ENCODE measurements at places on chromosomes 5 and 9. TPM values are rescaled to one million over a fixed set of nuclear protein-coding genes. Genes with fewer than 3 reads are reported as not detected.

GRCh38 chr5:100903039-100903887, at the start of gene ST8SIA4:
Gene ST8SIA4, minus strand, starts transcription at chr5:100903282. Its CDS starts 327 bp downstream, at chr5:100902955.
- DNase-seq = peak; percentile 82

- no peak for DNase-seq
Observed at GRCh38 chr9:83754383-83754977, 46.7 kb upstream of the UBQLN1 start.

DNA sequence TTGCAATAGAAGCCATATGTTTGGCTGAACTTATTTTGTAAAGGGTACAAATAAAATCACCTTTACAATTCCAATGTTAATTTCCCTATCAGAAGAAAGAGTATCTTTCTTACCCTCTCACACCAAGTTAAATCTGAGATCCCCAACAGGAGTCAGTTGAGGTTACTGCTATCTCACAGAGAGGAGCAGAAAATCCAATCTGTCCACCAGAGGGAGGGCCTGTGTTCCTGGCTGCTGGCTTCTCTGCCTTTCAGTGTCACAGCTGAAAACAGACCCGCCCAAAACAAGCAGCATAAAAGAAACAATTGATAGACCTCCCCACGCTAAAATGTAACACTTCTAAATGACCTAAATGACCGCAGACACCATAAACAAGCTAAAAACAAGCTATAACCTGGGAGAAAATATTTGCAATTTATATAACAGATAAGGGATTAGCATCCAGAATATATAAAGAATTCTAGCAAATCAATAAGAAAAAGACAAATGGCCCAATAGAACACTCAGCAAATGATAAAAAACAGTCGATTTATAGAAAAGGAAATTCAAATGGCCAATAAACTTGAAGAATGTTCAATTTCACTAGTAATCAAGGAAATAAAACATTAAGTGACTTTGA, 24.5 kb upstream of the MVB12B start:
- DNase-seq = peak; percentile 55

LHX3 gene
- total RNA-seq = not detected

- no peak for DNase-seq
Observed at GRCh38 chr5:160835818-160836528, 16.0 kb downstream of the ATP10B start.

ANKRA2 gene
- 33.1 TPM for total RNA-seq

GRCh38 chr9:3385871-3386270, 139.9 kb downstream of the RFX3 start:
- DNase-seq = no peak

DNA sequence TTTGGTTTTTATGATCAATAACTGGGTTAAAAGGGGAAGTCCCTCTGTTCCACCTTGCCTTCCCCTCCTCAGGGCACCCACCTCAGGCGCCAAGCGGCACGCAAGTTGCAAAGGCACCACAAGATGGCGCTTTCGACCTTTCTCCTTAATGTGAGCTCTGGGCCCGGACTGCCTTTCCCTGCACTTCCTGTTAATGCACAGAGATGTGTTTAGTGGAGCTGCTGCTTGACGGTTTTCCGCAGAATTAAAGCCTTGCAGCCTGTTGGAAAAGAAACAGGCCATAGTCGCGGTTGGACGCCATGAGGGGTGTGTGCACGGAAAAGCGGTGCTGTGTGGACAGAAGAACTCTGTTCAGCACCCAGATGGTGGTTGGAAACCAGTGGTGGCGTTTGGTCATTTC, 17.9 kb downstream of the CXCL14 start:
- DNase-seq = peak; percentile 79

GRCh38 chr5:89081360-89081759, 198.4 kb upstream of the MEF2C start:
- DNase-seq = no peak

GARNL3 gene
- total RNA-seq = 17.1 TPM

TRPM3 gene
- total RNA-seq = 9.2 TPM

DNA sequence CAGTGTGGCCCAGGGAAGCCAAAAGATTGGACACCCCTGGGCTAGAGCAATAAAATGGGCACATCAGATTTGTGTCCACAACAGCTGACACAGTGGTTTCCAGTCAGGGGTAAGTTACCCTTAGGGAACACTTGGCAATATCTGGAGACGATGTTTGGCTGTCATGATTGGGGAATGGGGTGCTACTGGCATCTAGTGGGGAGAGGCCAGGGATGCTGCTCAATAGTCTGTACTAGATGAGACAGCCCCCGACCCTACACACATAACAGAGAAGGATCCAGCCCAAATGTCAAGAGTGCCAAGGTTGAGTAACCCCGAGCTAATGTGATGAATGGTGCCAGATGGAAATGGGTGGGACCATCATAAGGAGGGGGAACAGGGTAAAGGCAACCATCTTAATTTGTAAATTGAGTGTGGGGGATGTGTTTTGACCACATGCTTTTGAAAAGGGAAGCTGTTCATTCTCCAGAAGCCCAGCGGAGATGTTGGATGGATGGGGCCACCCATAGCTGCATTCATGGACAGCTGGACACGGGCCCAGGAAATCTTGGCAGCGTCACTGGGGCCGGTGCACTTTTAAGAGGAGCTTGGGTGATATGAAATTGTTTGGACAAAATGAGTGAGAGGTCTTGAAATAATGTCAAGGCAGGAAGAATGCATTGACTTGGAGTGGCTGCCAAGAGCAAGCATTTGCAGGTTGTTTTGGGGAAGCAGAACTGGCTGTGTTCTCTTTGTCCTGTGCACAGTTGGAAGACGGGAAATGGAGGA, 33.4 kb downstream of the SYK start:
- DNase-seq = no peak

PCDHGB6 gene
- 11.6 TPM for total RNA-seq

GRCh38 chr9:137902646-137903045, 25.1 kb downstream of the CACNA1B start:
- no peak for DNase-seq

LMX1B gene
- 0.17 TPM for total RNA-seq

CKMT2 gene
- 61.7 TPM for total RNA-seq

P4HA2 gene
- total RNA-seq = 47.5 TPM

CDKN2A gene
- total RNA-seq = 1.9 TPM

PLAC8L1 gene
- not detected for total RNA-seq

TTLL11 gene
- total RNA-seq = 10.9 TPM

GRCh38 chr5:167752936-167753335, 538.5 kb upstream of the WWC1 start:
- no peak for DNase-seq

DNA sequence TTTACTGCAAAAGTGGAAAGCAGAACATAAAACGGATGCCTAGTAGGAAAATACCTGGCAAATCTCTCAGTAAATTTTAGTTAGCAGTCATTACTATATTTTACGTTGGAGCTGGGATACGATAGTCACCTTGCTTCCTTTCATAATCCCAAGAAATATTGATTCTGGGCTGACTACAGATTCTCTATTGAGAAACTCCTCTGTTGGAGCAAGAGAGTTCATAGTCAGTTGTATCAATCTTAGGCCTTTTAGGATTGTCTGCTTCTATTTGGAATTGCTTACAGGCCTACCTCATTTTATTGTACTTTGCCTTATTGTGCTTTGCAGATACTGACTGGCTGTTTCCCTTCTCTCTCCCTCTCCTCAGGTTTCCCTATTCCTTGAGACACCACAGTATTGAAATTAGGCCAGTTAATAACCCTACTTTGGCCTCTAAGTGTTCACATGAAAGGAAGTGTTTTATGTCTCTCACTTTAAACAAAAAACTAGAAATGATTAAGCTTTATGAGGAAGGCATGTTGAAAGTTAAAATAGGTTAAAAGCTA, 233.7 kb upstream of the TARS1 start:
- DNase-seq = no peak

SLC2A8 gene
- total RNA-seq = 25.0 TPM

GRCh38 chr9:4955836-4956235, 29.2 kb upstream of the JAK2 start:
- DNase-seq = no peak

PCDHB6 gene
- 0.60 TPM for total RNA-seq

DNA sequence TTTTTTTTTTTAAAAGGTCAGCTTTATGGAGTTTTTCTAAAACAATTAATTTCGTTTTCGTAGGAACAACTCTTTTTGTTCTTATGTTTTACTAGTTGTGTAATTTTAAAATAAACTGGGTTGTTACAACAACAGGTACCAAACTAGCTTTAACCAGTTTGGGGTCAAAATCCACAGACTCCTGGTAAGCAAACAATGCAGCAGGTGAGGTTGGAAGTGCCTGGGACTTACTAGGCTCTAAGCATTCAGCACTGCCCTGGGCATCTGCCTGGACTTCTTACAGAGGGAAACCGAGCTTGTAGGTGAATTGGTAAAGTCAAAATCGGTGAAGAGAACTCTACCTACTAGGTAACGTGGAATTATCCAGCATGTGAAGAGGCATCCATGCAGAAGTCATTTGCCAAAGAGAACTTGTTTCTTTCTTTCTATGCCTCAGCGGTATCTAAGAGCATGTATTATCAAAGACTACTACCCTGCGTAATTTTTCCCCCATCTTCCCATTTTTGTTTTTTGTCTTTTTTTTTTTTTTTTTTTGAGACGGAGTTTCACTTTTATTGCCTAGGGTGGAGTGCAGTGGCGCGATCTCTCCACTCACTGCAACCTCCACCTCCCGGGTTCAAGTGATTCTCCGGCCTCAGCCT, 145.4 kb downstream of the KCTD16 start:
- DNase-seq = peak; percentile 49

- DNase-seq = no peak
Observed at GRCh38 chr5:158305861-158306260, 446.9 kb upstream of the CLINT1 start.

PCA3 gene
- not detected for total RNA-seq

DNA sequence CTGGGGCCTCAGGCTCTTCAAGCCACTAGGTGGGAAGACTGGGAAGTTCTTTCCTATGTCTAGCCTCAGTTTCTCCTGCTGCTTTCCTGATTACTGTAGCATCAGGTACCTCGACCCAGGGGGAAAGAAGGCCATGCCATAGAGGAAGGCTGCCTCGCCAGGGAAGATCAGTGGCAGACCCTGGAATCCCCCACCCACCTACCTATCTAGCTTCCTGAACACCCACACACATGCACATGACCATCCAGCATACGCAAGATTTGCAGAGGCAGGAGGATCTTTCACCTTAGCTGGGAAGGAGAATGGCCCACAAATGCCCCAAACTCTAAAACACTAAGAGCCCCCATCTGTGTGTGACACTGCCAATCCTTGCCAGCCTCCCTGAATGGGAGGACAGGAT, 8.0 kb downstream of the NR5A1 start:
- DNase-seq = no peak

QRFP gene
- not detected for total RNA-seq

DNA sequence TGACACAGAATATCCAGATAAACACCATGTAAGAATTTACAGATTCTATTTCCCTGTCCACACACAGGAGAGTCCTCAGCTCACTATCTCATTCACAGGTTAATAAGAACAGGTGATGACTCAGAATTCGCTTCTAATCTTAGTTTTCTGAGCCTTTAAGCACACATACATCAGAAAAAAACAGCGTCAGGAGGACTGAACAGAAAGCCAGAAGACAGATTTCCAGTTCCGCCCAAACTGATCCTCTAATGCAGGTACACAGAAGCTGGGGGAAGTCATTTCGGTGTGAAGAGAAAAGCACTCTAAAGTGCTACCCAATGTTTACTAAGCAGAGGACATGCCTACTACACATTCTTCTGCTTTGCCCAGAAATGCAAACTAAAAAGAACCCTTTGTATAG, 1.6 kb downstream of the CEMIP2 start:
- DNase-seq = no peak

SLIT3 gene
- 40.2 TPM for total RNA-seq

ANKRD31 gene
- total RNA-seq = 0.17 TPM

- no peak for DNase-seq
Observed at GRCh38 chr9:103530934-103531333, 535.8 kb downstream of the CYLC2 start.

DNA sequence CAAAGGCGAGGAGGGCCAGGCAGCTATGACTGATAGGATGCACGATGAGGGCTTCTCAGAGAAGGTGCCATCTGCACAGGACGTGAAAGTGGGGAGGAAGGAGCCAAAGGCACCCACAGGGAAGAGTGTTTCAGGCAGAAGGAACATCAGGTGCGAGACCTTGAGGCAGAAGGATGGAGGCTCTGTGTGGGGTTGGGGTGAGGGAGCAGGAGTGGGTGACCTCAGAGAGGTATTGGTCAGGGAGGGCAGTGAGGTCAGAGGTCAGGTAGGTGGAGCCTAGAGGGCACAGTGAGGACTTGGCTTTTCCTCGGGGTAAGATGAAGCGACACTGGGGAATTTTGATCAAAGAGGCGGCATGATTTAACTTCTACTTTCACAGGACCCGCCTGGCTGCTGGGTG, 64.7 kb upstream of the XPA start:
- no peak for DNase-seq

SLC27A6 gene
- total RNA-seq = 0.60 TPM

- no peak for DNase-seq
Observed at GRCh38 chr5:91272858-91273257, 110.3 kb downstream of the ARRDC3 start.
